ENCODE measurements at places on chromosomes 6 and 20.

DNA sequence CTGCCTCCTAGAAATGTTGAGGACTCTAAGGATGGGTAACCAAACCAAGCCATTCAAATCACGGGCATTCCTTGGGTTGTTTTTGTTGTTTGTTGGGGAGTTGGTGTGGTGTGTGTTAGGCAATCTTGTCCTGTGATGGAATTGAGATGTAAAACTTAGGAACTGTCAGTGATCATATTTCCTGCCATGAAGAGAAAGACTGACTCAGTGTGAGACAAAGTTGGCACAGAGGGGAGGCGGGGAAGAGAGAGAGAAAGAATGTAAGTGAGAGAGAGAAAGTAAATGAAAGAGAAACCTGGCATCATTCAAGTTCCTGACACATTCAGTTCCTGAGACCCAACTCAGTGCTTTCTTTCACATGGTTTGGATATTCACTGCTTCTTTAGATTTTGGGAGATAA lies 21.6 kb upstream of the FBXO30 start:
- no peak for DNase-seq

- no peak for DNase-seq
These were observed 53.3 kb downstream of the CAP2 start for GRCh38 chr6:17446713-17447112.

DNA sequence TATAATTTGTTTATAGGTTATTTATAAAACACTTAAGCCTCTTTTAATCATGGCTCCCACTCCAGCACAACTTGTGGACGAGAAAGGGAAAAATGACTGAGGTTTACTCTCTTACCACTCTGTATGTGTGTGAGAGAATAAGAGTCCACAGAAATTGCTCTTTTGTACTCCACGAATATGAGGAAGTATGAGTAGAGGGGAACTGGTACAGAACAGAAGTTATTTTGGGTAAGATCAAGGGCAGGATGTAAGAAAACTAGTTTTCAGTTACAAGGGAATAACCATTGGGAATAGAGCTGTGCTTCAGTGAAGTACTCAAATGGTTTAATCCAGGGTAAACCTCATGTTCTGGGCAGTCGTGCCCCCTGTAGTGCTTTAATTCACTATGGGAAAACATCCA lies 72.6 kb downstream of the REV3L start:
- no peak for DNase-seq

DNA sequence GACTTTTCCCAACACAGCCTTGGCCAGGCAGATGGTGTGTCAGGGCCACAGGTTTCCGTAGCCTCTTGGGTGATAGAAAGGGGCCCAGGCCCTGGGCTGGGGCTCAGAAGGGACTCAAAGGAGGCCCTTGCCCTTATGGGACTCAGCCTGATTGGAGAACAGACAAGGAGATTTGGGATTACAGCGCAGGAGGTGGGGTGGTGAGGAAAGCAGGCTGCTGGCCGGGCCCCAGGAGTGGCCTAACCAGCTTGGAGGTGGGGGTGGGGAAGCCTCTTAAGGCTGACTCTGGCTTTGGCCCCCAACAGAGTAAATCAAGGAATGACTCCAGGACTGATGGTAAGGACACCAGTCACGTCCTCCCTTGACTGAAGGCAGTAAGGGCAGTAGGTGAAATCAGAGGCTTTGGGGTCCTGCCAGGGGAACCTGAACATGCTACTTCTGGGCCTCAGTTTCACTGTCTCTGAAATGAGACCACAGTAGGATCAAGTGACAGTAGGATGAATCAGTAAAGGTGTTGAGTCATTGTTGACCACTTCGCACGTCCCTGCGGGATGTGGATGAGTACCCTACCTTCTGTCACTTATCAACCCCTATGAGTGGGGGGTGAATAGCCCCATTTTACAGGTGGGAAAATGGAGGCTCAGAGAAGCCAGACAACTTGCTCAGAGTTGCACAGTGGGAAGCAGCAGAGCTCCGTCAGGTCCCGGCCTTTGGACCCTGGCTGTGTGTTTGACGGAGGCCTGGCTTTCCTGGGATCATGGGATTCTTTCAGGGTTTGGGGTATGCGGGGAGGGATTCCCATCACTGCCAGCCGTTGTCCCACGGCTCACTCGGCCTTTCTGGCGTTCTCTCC lies 4.5 kb downstream of the SNAI1 start:
- no peak for DNase-seq

DNA sequence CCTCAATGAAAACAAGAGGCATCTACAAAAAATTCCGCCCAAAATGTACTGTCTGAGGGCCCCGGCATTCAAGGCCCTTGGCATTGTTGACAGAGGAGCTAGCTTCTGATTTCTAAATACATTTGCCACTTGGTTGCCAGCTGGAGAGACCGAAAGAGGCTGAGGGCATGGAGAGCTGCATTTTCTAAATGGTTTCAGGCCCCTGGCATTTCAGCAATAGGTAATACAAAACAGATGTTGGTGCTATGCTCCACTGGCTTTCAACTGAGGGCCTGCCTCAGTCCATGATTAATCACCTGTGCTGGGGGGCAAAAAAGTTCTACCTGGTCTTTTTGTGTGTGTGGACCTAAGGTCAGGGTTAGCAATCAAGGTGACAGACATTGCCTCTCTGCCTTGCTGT lies 79.5 kb upstream of the ISM1 start:
- no peak for DNase-seq

DNA sequence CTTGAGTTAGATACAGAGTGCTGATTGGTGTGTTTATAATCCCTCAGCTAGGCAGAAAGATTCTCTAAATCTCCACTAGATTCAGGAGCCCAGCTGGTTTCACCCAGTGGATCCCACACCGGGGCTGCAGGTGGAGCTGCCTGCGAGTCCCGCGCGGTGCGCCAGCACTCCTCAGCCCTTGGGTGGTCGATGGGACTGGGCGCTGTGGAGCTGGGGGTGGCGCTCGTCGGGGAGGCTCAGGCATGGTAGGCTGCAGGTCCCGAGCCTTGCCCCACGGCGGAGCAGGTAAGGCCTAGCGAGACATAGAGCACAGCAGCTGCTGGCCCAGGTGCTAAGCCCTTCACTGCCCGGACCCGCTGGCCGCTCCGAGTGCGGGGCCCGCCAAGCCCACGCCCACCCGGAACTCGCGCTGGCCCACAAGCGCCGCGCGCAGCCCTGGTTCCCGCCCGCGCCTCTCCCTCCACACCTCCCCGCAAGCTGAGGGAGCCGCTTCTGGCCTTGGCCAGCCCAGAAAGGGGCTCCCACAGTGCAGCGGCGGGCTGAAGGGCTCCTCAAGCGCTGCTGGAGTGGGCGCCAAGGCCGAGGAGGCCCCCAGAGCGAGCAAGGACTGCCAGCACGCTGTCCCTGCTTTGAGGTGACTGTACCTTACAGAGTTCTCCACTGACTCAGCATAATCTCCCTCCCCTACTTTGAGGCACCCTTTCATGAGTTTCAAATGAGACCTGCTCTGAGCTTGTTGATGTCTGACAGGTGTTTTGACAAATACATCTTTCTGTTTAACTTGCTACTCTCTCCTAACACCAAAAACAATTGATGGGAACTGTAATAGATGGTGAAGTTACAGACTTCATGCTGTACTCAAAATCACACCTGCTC lies 3.9 kb upstream of the SSR1 start:
- no peak for DNase-seq

GRCh38 chr6:19616022-19616421 lies 221.1 kb upstream of the ID4 start:
- no peak for DNase-seq

GRCh38 chr6:3282476-3283236 lies 23.9 kb downstream of the PSMG4 start:
- DNase-seq: no peak

DNA sequence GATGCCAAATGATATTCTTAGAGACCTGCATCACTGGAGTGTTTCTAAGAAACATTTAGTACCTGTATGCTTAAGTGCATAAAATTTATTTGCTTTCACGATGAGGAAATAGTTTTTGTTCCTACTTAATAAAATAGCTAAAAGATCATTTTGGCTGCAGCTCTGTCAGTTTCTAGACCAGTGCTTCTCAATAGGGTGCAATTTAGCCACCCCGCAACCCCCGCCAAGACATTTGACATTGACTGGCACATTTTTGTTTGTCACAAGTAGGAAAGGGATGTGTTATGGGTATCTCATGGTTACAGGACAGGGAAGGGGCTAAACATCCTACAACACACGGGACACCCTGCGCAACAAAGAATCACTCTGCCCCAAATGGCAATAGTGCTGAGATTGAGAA lies 335.7 kb upstream of the HSF2 start:
- DNase-seq: no peak

DNA sequence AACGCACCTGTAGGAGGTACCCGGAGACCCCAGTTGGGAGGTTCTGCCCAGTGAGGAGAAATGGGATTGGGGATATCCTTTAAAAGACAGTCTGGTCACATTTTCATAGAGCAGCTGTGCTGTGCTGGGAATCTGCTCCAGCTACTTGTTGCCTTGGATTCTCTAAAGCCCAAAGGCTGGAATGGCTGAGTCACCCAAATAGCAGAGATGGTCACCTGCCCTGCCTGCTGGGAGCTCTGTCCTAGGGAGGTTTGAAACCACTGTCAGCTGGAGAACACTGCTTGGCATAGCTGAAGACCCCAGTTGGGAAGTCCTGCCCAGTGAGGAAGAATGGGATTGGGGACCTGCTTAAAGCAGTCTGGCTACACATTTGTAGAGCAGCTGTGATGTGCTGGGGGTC lies 34.8 kb upstream of the TFB1M start:
- DNase-seq: no peak

DNA sequence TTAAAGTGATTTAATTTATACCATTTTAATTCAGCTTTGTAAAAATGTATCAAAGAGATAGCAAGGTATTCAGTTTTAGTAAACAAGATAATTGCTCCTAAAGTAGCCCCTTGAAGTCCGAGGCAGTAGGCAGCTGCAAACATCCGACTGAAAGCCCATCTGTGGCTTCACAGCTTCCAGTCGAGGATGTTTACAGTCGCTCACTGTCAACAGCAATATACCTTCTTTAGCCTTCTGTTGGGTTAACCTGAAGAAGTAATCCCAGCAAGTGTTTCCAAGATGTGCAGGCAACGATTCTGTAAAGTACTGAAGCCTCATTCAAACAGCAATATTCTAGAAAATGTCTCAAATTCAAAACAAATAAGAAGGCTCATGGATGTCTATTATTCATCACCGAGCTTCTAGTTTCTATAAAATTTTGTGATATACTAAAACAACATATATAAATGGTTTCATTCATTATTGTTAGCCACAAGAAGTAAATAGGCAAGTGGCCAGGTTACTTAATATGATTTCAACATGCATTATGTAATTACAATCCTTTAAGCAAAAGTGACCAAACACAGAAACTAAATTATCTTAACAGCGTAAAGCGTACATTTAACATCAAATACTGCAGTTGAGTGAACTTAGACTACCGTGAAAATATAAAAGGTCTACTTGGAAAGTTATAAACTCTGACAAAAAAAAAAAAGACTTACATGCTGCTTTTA lies 115.0 kb downstream of the OGFRL1 start:
- no peak for DNase-seq

DNA sequence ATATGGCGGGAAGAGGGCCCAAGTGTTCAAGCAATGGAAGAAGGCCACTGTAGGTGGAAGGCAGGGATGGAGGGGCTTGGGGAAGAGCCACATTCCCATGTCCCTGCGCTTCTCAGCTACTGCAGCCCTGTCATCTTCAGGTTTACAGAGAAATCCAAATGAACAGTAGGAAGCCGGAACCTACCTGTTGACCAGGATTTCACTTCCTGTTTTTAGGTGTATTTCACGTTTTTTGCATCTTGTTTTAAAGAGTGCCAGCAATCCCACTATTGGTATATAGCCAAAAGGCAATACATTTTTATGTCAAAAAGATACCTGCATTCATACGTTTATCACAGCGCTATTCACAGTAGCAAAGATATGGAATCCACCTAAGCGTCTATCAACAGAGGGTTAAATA lies 159.2 kb downstream of the SLC35B3 start:
- DNase-seq: no peak

DNA sequence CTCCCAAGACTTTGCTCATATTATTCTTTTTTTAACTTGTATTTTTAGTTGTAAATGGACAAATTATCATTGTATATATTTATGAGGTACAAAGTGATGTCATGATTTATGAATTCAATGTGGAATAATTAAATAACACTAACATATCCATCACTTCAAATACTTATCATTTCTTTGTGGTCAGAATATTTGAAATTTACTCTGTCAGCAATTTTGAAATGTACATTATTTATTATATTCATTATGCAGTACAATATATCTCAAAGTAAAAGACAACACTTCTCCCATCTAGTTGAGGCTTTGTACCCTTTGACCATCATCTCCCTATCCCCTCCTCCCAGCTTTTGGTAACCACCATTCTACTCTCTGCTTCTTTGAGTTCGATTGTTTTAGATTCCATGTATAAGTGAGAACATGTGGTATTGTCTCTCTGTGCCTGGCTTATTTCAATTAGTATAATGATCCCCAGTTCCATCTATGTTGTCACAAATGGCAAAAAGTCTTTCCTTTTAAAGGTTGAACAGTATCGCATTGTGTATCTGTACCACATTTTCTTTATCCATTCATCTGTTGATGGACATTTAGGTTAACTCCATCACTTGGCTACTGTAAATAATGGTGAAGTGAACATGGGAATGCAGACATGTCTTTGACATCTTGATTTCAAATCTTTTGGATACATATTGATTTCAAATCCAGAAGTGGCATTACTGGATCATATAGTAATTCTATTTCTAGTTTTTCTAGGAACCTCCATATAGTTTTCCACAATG lies 197.2 kb downstream of the KIF6 start:
- DNase-seq: no peak

GRCh38 chr6:34615574-34616226 lies 59.6 kb upstream of the SPDEF start:
- no peak for DNase-seq

DNA sequence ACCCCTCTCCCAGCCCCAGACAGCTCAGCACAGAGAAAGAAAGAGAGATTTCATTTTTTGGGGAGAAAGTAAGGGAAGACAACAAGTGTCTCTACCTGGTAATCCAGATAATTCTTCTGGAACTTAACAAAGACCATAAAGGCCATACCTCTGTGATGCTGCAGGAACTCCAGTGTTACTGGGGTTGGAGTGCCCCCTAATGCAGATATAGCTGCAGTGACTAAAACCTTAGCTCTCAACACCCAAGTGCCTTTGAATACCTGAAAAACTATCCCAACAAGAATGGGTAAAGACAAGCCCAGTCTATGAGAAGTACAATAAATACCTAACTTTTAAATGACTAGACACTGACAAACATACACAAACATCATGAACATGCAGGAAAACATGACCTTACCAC lies 365.3 kb upstream of the PTCHD4 start:
- DNase-seq: no peak

All from stimulated activated naive CD4-positive, alpha-beta T cell treated with Interleukin-2 at 50 U/mL for 16 hours (primary cell).